ENCODE measurements at places on chromosomes 2 and 18.

- no peak for DNase-seq
Observed at GRCh38 chr2:167049659-167050058, 161.4 kb downstream of the XIRP2 start.

DNA sequence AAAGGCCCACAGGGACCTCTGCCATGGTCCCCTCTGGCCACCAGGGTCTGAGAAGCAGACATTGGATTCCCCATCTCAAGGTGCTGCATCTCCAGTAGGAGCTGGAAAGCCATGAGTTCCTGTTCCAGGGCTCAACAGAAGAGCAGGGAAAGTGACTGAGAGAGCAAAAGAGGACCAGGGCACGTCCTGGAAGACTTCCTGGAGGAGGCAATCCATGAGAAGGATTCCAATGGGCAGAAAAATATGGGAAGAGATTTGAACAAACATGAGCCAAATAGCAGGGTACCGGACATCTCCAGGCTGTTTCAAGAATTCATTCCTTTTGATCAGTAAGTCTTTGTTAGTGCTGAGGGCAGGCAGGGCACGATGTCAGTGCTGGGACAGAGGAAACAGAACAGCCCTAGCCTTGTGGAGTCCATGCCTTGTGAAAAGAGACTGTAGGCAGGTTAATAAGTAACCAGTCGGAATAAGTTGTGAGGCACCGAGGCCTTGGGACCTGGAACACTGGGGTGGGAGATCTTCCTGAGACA, 72.8 kb upstream of the TWIST2 start:
- no peak for DNase-seq

GRCh38 chr2:74357627-74358026, 14.4 kb upstream of the SLC4A5 start:
- DNase-seq = no peak

DNA sequence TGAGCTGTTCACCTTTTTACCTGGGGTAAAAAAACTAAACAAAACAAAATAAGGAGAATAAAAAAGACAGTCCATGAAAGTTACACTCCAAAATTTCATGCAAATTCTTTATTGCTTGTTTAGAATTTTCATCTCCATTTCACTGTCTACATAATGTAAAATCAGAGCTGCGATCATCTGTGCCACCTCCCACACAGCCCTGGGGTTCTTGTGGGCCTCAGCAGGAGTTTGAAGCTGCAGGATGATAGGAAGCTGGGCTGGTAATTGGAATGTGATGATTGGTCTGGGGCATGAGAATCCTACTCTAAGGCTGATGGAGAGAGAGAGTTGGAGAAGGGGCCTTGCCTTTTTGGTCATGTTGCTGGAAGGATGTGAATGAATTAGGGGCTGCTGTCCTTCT, 4.2 kb upstream of the LHCGR start:
- DNase-seq = no peak

DNA sequence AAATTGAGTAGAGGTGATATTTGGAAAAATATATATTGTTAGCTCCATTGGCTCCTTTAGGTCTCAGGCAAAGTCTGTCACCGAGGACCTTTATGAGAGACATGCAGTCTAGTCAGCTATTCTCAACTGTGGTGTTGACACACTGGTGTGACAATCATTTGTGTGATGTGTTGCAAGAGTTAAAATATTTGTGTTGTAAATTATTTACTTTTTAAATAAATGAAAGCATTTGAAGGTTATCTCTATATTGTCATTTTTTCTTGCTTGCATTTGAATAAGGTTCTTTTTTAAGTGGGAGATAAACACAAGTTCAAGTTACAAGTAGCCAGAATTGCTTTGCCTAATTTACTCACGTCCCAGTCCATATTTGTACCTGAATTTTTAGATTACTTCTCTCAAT, 4.3 kb downstream of the REL start:
- DNase-seq = no peak

DNA sequence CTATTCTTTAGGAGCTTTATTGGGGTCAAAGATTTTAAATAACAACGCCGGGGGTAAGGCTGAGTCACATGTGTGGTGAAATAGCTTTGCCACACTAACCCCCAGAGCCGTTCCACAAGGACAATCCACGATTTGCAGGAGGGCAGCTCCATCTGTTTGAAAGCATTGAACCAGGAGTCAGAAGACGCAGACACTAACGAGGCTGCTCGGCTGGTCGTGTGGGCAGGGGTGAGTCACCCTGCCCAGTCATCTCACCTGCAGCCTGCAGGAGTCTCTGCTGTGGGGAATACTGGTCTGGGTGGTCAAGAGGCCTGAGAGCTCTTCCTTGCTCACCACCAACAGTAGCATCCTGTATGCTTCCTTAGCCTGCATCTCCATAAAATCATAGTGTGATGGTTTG, 149.2 kb upstream of the NCK2 start:
- no peak for DNase-seq

GRCh38 chr2:144832048-144832447, 312.1 kb upstream of the ZEB2 start:
- no peak for DNase-seq

DNA sequence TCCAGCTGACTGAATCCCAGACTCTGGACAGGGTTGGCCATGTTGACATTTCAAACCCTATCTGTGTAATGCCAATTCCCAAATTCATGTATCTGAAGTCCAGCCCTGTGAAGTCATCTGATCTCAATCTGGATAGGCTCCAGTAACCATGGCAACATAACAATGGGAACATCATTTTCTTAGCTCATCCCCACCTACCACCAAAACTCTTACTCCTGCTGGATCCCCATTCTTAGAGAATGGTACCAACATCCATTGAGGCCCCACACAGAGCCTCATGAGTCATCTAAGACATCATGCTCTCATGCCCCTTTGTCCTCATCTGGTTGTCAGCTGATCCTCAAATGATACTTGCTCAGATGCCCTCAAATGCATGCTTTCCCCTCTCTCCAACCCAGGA, 58.9 kb upstream of the TEX51 start:
- no peak for DNase-seq

DNA sequence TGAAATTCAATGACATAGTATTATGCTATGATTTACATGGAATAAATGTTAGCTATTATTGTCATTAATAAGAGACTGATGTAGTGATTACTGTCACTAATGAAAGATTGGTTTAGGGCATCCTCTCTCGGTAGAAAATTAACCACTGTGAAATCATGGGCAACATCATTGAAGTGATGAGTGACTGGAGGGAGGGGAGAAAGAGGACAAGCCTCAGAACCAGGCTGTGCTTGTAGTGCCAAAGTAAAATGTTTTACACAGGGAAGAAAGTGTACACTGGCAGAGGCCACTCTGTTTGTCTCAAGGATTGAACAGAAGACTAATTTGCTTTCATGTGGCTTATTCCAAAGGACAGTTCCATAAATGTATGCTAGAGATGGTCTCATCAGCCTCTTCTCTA, 456.2 kb upstream of the TCF4 start:
- no peak for DNase-seq

DNA sequence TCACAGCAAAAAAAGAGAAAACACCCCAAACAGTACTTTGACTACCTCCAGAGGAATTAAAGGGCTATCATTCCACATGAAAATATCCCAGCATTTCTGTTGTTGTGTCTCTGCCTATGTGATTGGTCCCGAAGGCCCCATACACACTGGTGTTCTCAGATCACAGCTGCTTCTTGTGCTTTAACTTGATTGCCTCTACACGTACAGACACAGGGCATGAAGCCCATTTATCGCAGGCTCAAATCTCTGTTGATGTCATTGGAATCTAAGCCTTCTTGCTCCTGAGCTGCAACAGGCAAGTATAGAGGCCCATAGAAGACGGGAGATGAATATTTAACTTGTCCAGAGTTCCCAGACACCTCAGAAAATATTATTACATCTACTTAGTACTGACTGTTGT, 405.2 kb downstream of the NCKAP5 start:
- no peak for DNase-seq

DNA sequence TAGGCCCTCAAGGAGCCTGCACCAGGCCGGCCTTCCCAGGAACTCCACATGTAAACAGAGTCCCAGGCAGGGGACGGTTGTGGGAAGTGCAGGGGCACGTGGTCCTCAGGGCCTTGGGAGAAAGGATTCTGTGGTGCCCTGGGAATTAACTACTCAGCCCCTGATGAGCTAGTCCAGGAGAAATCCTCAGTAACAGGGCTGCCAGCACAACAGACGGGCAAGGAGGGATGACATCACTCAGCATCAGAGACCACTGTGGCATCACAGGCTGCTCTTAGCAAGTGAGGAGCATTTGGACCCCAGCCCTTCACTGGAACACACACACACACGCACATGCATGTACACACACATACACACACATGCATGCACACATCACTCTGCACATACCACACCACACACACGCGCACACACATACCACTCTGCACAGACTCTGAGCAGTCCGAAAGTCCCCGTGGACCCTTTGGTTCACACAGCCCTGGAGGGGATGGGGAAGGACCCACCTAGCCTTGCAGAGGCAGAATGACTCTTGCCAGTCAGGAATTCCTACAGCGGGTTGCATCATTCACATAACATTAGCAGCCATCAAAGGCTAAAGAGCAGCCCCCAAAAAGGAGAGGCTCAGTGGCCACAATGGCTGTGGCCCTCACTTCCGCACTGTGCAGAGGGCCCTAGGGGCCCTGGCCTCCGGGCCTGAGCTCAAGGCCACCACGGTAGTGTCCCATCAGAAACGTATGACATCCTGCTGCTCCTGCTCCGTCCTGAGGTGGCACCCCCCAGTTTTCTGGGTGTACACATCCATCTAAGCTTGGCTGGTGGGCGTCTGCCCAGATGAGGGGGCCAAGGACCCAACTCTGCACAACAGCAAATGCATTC, 1.9 kb upstream of the NMUR1 start:
- no peak for DNase-seq

DNA sequence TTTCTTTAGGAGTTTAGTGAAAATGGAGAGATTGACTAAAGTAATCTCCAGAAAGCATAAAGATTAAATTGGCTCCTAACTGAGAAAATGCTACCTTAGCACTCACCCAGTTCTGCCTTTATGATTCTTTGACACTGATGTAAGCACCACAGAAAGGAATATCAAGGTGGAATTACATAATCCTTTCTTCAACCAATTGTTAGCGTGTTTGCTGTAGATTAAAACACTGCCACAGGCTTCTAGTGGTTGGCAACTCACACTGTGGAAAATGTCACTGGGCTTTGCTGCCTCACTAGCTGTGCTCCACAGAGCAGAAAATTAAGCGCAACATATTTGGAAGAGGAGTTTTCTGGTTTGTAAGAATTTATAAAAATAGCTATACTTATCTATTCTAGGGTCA, 104.1 kb downstream of the DLGAP1 start:
- no peak for DNase-seq

GRCh38 chr2:98487806-98488189, 43.1 kb downstream of the INPP4A start:
- no peak for DNase-seq

DNA sequence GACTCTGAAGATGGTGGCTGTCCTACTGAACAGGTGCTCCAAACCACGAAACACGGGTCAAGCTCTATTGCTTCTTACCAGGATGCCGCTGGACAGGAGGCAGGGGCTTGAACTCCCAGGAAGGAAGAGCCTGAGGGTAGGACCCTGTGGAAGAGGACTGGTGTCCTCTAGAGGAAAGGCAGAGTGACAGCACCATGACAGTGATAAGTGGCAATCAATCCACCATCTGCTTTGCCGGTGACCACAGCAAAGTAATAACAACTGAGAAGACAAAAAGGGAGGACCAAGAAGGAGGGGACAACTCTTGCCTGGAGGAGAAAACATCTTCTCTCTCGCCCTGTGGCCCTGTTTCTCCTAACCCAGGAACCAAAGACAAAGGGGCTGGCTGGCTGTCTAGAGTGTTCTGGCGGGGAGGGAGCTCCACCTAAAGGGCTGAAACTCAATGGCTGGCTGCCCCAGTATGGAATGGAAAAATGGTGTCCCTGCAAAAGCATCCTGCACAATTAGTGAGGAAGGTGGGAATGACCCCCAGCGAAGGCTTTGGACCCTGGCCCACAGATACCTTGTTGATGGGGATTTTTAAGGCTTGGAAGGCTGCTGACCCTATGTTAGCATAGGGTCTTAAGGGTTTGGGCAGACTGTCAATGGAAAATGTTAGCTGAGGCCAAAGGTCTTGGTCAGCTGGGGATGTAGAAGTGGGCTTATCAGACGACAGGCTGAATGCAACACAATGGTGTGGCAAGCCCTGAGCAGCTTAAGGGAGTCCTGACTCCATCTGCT, 35.4 kb downstream of the PROC start:
- DNase-seq = no peak

GRCh38 chr2:178829299-178829960, 22.2 kb upstream of the TTN start:
- DNase-seq = no peak

GRCh38 chr2:159146996-159147666, 139.4 kb downstream of the WDSUB1 start:
- DNase-seq = no peak

DNA sequence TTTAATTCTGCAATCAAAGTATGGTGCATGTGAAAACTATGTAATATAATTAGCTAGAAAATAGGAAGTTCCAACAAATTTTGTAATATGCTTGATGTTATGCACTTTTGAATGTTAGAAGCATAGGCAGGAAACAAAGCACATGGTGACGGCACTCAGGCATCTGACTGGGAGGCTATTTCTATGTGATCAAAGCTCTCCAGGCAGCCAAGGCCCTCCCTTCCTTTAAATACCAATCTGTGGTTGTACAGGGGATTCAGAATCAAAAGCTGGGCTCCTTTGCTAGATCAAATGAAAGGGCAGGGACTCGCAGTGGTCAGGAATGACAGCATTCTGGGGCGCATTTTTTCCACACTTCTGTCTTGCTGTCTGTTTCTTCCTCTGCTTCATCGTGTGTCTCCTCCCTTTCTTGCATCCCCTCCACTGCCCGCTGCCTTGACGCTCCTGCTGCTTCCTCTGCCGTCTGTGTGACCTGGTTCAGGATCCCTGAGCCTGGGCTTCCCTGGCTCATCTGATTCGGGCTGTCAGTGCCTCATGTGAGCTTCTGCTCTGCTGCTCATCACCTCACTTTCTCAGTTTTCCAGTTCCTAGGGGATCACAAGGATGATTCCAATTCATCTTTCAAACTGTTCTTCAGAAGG, 30.9 kb downstream of the TMEM182 start:
- no peak for DNase-seq

- no peak for DNase-seq
Observed at GRCh38 chr2:63555931-63556330, 32.3 kb downstream of the WDPCP start.

DNA sequence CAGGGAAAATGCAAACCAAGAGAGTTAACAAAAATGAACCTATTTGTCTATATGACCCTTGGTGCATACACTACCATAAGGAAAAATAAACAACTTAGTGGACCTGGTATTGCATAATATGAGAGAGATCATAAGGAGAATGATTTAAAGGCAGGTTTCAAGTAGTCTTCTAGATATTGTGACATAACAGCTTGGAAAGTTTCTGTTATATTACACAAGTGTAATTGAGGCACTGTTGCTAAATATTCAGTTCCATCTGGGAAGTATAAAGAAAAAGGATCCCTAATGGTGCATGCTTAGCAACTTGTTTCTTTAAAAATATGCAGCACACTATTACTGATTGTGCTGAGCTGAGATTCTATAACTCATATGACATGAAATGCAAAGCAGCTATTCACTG, 252.2 kb upstream of the SPHKAP start:
- no peak for DNase-seq
